ENCODE measurements at places on chromosomes 1 and 21.

DNA sequence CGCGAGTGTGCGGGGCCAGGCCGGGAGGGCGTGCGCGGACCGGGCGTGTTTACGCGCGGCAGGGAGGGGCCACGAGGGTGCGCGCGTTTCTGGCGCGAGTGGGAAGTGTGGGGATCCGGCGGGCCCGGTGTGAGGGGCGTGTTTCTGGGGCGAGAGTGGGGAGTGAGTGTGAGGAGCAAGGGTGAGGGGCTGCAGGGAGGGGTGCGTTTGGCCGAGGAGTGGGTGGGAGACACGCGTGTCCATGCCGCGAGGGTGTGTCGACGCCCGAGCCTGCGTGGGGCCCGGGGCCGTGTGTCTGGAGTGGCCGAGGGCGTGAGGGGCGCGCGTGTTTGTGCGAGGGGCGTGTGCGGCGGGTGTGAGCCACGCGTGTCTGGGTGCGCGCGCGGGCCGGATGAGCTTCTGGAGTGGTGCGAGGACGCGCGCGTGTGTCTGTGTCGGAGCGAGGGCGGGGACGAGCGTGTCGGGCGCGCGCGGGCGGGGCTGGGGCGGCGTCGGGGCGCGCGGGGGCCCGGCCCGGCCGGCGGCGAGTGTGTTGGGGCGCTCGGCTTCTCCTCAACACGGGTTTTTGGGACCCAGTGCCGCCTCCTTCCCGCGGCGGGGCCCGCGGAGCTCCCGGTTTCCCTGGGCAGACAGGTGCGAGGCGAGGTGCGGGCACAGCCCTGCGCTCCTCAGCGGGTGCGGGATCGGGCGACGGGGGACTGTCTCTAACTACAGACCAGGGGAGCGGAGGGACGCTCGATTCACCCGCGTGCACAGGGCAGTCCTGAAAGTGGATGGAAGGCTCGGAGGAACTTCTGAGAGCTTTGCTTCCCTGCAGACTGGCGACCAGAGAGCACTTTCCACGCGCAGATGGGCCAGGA, 65.8 kb upstream of the VAMP3 start:
- DNase-seq, result no peak

GRCh38 chr1:15680561-15681348, 3.4 kb upstream of the PLEKHM2 start:
- DNase-seq, result peak; percentile 85

- no peak for DNase-seq
These were observed 46.6 kb downstream of the PLD5 start for GRCh38 chr1:242477944-242478343.

- DNase-seq, result no peak
These were observed 52.3 kb downstream of the PLEKHA6 start for GRCh38 chr1:204307334-204307883.

DNA sequence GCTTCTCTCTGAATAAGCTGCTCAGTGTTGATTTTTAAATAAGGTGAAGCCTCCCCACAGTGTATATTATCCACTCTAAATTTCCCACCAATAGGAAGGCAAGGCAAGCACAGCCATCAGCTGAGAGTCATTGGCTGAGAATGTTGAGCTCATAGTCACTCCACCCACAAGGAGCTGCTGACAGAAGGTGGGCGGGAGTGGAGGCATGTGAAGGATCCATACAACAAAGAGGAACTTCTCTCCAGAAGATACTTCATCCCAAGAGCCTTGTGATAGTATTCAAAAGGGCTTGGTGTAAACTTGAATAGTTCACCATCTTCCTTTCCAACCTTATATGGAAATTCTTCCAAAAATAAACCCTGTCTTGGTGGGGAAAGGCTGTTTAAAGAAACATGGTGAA, 42.8 kb downstream of the SAMD13 start:
- DNase-seq, result peak; percentile 60

DNA sequence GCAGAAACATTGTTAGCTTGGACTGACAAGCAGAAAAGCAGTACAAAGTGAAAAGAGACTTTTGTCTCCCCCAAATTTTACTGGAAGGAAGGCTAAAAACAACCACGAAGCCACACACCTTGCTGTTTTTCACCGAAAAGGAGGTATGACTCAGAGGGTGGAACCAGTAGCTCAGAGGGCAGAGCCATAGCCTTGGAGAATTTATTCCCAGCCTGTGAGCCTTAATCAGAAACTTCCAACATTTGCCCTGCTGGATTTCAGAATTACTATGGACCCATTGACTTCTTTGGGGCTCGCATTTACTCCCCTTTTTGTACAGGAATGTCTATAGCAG, 32.0 kb downstream of the RPS6KC1 start:
- no peak for DNase-seq

GRCh38 chr1:52186449-52186848, 44.6 kb downstream of the ZFYVE9 start:
- peak; percentile 24 for DNase-seq
